ENCODE measurements at places on chromosomes 7 and 10.
A peak's percentile ranks its signal among the peaks of the same experiment; 100 is the strongest.

- no peak for ATAC-seq
Observed at GRCh38 chr7:77570330-77571011, 33.4 kb downstream of the PTPN12 start.

DNA sequence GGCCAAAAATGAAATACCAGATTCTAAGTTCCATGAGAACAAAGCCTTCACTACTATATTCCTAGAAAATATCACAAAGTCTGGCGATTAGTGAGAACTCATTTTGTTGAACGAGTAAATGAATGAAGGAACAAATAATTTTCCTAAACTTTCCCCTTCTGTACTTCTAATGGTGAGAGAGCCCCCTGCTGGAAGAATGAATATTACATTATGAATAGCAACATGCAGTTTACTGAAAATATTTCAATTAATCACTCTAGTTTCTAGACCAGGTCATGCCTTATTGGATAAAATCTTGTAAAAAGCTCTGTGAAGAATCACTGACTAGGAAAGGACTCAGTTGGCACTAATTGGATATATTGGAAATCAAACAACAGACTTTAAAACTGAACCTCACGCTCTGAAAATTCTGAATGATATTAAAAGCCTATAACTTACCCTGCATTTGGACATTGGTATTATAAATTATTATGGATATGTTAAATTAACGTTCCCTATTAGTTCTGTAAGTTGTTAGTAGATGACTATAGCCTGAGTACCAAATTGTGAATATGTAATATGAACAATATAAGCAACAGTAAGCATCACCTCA, 32.4 kb upstream of the MTPN start:
- peak; percentile 42 for ATAC-seq

DNA sequence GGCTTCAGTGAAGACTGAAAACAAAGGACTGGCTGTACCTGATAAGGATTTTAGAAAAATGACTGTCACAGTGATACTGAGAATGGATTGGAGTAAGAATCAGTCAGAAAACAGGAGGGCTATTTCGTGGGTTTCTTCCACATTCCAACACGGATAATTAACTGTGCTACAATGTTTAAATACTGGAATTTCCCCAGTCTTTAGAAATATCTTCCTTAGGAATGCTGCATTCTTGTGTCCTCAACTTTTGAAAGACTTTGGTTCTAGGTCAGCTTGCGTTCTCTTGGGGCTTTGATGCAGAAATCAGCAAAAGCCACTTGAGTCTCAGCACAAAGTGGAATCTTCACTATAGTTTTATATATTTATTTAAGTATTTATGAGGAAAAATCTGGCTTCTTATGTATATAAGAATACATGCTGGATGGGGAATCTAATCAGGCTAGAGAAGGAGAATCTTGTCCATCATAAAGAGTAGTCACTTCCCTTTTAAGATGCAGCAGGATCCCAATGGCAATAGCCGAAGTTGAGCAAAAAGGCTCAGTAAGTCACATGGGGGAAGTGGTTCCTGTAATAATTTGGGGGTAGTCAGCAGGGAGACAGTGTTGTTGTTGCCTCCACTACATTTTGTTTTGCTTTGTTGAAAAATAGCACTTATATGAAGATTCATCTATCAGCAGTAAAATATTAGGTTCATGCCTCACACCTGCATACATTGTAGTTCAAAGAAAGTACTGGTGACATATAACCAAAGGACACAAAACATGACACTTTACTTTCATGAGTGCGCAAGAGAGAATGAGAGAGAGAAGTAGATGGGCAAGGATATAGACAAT, 86.0 kb downstream of the CH25H start:
- ATAC-seq, result no peak

GRCh38 chr7:516606-517456, 2.8 kb downstream of the PDGFA start:
- peak; percentile 33 for ATAC-seq

DNA sequence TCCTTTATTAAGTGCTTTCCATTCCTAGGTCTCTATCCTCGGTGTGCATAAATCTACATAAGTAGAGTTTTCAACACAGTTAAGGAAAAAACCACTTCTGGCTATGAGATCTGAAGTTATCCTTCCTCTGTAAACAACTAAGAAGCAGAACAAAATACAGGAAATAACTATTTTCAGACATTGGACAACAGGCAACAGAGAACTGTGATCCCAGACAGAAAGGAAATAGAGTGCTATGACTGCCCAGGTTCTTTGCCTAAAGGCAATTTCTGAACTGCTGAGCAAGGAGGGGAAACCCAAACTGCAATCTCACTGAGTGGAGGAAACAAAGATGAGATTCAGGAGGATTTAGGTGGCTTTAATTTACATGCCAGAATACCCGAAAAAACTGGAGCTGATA, 285.4 kb downstream of the SNX13 start:
- ATAC-seq, result no peak

GRCh38 chr7:20798081-20798693, 11.5 kb upstream of the SP8 start:
- peak; percentile 85 for ATAC-seq

DNA sequence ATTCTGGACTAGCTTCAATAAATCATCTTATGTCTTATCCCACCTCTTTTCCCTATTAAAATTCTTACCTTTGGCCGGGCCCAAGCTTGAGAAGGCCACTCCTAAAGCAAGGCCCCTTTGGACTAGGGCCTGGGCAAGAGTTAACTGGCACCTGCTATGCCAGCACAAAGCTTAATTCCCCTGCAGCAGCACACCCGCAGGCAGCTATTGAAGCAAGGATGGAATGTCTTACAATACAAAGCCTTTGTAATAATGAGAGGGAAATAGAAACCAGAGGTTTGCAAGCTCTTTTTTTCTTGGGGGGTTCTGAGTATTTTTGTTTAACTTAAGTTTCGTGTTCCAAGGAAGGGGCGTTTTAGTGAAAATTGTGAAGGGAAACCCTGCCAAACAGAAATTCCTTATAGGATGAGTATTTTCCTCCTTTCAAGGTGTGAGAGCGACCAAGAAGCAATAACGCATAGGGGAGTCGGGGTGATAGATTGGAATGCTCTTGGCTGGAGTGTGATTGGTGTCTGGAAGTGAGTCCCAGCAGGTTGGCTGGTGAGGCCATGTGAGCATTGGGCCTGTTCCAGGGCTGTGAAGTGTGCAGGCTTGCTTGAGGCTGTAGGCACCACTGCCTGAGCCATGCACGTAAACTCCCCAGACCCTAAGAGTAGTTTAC, 148.5 kb downstream of the KIAA1217 start:
- peak; percentile 51 for ATAC-seq

GRCh38 chr10:95840681-95841080, 67.1 kb upstream of the CC2D2B start:
- no peak for ATAC-seq

Measured in esophagus mucosa (tissue), 1 donor.